ENCODE measurements at places on chromosomes 13 and 19. TPM values are rescaled to one million over a fixed set of nuclear protein-coding genes. Genes with fewer than 3 reads are reported as not detected.
A peak's percentile ranks its signal among the peaks of the same experiment; 100 is the strongest.

LONP1 gene
- polyA plus RNA-seq: 98.1 TPM

ZNF587B gene
- polyA plus RNA-seq: 11.3 TPM

KLK12 gene
- polyA plus RNA-seq: not detected

KCNJ14 gene
- 0.45 TPM for polyA plus RNA-seq

ZNF844 gene
- 2.7 TPM for polyA plus RNA-seq

FCHO1 gene
- polyA plus RNA-seq: 13.0 TPM

SPRY2 gene
- polyA plus RNA-seq: 37.9 TPM

- DNase-seq: no peak
- H3K4me3 ChIP-seq: no peak overlapping the region
- H3K27me3 ChIP-seq: no peaks in the 10 kb centered on the region
- peaks cover 3% of the 10 kb centered on the region for H3K36me3 ChIP-seq
- no peak overlapping the region for H3K27ac ChIP-seq
These were observed 29.2 kb downstream of the COG6 start for GRCh38 chr13:39684531-39685137.

GRCh38 chr19:1177322-1178114 is 3.5 kb upstream of the SBNO2 start:
- no peak overlapping the region for H3K4me3 ChIP-seq
- no peaks in the 10 kb centered on the region for H3K36me3 ChIP-seq
- no peak for DNase-seq
- no peak overlapping the region for H3K27ac ChIP-seq

DNA sequence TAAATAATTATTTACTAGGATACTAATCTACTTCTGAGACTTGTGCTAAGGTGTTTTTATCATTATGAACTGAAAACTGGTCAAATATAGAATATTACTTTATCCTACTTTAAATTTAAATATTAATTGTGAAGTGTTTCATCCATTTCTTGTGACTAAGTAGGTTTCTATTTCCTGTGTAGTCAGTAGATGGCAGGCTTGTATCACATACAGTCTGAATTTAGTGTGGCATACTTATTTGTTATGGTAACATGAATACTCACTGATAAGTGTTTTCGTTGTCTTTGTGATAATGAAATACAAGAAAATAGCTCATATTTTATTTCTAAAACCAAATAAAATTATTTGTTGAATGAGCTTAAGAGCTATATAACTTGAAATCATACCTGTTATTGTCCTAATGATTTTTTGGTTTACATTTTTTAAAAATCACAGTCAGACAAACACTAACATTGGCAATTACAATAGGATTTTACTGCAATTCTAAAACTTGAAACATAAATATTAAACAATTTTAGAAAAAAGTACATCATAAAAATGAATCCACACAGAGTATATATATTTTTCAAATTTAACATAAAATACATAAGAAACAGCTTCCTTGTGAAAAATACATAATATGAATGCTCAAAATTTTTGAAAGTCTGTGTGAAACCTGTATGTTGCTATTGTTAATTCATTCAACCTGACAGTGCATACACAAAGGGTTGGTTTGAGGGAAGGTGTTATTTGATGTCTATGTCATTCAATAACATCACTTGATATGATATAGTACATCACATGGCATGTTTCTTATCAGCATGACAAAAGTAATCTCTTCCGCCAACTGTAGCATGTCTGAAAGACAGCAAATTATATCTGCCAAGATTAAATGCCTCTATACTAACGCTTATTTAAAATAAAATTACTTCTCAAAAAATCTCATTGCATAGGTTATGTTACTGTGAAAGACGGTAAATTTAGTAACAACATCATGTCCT is 904.8 kb upstream of the PCDH20 start:
- H3K4me1 ChIP-seq: no peaks in the 10 kb centered on the region
- H3K27me3 ChIP-seq: no peaks in the 10 kb centered on the region
- no peak for DNase-seq
- no peaks in the 10 kb centered on the region for H3K36me3 ChIP-seq

DNA sequence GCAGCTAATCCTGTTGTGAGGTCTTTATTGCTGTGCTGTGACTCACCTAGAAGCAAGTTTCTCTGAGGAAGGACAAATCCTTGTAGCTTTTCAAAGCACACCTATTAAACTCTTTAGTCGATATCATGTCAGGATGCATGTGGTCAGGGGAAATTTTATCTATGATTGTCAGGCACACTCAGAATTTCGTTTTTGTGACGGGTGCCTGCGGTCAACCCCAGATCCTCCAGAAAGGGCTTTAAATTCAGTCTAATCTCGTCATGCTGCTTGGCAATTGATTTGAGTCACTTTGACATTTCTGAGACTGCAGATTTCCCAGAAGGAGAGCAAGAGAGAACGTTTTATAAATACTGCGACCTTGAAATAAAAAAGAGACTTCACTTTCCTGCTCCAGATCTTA is 316.9 kb downstream of the FGF9 start:
- H3K27ac ChIP-seq: no peak overlapping the region
- H3K4me1 ChIP-seq: no peaks in the 10 kb centered on the region
- H3K36me3 ChIP-seq: no peaks in the 10 kb centered on the region
- no peak overlapping the region for H3K4me3 ChIP-seq
- no peaks in the 10 kb centered on the region for H3K27me3 ChIP-seq

DNA sequence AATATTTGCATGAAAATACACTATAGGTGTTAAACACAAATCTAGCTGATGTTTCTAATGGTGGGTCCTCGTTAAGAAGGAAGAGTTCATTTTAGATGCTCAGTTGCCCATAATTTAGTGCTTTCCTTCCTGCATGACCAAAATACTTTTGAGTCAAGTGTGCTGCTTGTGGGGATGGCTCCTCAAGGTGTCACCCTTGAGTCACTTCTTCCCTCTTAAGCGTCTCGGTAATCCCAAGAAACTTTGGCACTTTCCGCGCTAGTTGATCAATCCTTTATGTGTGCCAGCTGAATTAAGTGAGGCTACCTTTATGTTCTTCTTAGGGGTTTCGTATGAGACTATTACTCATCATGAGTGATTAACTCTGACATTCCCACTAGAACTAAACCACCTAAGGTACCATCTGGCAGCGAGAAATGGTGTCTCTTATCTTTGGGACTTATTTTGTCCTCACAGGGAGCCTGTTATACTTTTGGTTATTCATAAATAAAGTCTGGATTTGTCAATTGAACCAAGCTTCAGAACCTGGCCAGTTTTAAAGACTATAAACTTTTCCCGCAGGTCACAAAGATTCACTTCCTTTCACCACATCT is 106.8 kb downstream of the NHLRC3 start:
- no peak overlapping the region for H3K27ac ChIP-seq
- DNase-seq: peak; percentile 55
- H3K4me1 ChIP-seq: no peaks in the 10 kb centered on the region
- H3K27me3 ChIP-seq: no peaks in the 10 kb centered on the region
- H3K36me3 ChIP-seq: no peaks in the 10 kb centered on the region

GRCh38 chr19:54418030-54418929 is 3.0 kb downstream of the TTYH1 start:
- no peak overlapping the region for H3K4me3 ChIP-seq
- H3K27ac ChIP-seq: no peak overlapping the region
- H3K27me3 ChIP-seq: peaks cover 23% of the 10 kb centered on the region
- DNase-seq: no peak
- peaks cover 50% of the 10 kb centered on the region for H3K4me1 ChIP-seq
- H3K36me3 ChIP-seq: no peaks in the 10 kb centered on the region

DNA sequence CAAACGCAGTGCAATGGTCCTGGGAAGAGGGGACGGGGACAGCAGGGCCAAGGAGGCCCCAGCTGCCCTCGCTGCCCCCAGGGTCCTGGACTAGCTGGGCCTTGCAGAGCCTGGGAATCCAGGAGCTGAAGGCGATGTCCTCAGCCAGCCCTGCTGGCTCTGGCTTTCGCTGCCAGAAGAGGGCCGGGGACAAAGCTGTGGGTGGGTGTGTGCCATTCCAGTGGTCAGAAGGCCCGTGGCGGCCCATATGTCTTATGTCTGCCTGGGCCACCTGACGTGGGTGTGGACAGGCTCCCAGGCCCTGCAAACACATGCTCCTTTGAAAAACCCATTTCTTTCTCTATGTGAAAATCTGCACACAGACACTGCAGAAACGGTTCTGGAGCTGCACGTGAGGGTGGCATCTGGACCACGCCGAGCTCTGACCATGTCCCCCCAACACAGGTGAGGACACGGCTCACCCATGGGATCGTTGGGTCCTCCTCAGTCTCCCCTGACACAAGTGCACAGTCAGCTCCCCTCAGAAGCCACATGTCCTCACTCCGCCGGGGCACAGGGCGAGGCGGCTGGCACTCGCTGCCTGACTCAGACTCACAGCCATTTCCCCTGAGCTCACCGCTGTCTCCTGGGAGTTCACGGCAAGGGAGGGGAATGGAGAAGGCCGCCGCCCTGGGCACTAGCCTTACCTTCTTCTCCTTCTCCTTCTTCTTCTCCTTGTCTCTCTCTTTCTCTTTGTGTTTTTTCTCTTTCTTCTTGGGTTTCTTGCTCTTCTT is 16.9 kb downstream of the IZUMO4 start:
- H3K36me3 ChIP-seq: peaks cover 62% of the 10 kb centered on the region
- no peak for DNase-seq
- no peaks in the 10 kb centered on the region for H3K4me1 ChIP-seq
- no peaks in the 10 kb centered on the region for H3K27me3 ChIP-seq
- no peak overlapping the region for H3K4me3 ChIP-seq
- no peak overlapping the region for H3K27ac ChIP-seq

DNA sequence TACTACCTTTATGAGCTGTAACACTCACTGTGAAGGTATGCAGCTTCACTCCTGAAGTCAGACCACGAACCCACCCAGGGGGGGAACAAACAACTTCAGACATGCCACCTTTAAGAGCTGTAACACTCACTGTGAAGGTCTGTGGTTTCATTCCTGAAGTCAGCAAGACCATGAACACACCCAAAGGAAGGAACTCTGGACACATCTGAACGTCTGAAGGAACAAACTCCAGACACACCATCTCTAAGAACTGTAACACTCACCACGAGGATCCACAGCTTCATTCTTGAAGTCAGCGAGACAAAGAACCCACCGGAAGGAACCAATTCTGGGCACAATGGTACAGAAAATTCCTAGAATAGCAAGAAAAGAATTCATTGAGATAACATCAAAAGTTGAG is 1796.5 kb upstream of the MIR17HG start:
- no peak for DNase-seq
- no peaks in the 10 kb centered on the region for H3K4me1 ChIP-seq
- no peak overlapping the region for H3K27ac ChIP-seq
- H3K27me3 ChIP-seq: no peaks in the 10 kb centered on the region
- H3K36me3 ChIP-seq: no peaks in the 10 kb centered on the region

DNA sequence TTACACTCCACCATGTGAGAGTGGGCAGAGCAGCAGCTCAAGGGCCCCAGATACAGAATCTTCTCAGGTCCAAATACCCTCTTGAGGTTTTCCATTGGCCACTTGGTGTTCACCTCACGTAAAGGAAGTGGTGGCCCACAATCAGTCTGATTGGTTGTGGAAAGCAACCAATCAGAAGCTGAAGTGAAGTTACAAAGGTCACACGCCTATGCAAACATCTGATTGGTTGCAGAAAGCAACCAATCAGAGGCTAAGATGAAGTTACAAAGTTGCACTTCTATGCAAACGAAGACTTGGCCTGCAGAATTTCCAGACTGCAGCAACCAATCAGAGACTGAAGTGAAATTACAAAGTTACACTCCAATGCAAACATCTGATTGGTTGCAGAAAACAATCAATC is 14.3 kb upstream of the TM9SF2 start:
- peaks cover 2% of the 10 kb centered on the region for H3K27me3 ChIP-seq
- no peak overlapping the region for H3K27ac ChIP-seq
- DNase-seq: no peak
- no peaks in the 10 kb centered on the region for H3K36me3 ChIP-seq
- H3K4me3 ChIP-seq: no peak overlapping the region
- no peaks in the 10 kb centered on the region for H3K4me1 ChIP-seq

DNA sequence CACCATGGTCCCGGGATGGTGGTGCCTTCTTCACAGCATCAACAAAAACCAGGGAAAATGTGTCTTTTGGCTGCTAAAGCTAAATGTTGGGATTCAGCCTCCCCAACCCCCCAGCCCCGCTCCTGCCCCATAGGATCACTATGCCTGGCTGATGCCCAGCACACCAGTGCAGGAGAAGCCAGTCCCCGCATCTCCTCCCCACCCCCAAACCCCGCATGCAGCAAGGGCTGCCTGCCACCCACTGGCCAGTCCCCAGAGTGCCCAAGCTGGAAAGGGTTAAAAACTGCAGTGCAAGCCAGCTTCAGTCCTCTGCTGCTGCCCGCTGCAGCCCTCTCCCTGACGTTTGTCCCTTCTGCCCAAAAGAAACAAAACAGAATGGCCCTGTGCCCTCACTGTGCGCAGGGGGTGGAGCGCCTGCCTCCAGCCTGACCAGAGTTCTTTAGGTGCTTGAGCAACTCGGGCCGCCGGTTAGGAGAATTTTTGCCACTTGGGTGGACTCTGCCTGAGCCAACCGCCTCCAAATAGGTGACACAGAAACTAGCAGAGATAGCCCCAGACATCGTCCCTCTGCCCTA is 3.7 kb downstream of the CALM3 start:
- H3K36me3 ChIP-seq: peaks cover 43% of the 10 kb centered on the region
- DNase-seq: no peak
- H3K4me3 ChIP-seq: no peak overlapping the region
- H3K27ac ChIP-seq: no peak overlapping the region
- peaks cover 9% of the 10 kb centered on the region for H3K4me1 ChIP-seq

- H3K27ac ChIP-seq: no peak overlapping the region
- no peaks in the 10 kb centered on the region for H3K27me3 ChIP-seq
- DNase-seq: no peak
These were observed 6.8 kb downstream of the LHFPL6 start for GRCh38 chr13:39596176-39596575.

DNA sequence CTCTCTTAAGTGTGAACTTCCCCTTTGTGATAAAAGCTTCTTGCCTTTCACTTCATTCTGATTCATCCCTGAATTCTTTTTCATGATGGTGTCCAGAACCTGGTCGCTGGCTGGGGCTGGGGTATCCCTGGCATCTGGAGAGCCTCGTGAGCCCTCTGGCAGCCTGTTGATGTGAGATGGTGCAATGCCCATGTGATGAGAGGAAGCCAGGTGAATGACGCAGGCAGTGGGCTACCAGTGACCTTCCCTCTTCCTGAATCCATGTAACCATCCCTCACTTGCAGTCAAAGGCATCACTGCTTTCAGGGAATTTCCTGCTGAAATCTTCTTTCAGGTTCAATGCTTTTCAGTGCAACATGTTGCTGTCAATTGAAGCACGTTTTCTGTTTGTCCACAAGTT is 158.6 kb upstream of the SLC10A2 start:
- H3K4me1 ChIP-seq: no peaks in the 10 kb centered on the region
- no peak overlapping the region for H3K4me3 ChIP-seq
- DNase-seq: no peak

GRCh38 chr13:74647211-74647610 is 513.0 kb upstream of the KLF12 start:
- no peak overlapping the region for H3K4me3 ChIP-seq
- H3K36me3 ChIP-seq: no peaks in the 10 kb centered on the region
- H3K27ac ChIP-seq: no peak overlapping the region
- no peaks in the 10 kb centered on the region for H3K27me3 ChIP-seq
- 0 out of 2 replicates have a peak, but pooled peaks cover 3% of the 10 kb centered on the region for H3K4me1 ChIP-seq

Data from H1 (cell line).